ENCODE measurements at places on chromosomes 1 and 21.

- DNase-seq: no peak
Observed at GRCh38 chr21:45147473-45148315, 73.3 kb downstream of the ADARB1 start.

- DNase-seq: peak; percentile 32
Observed at GRCh38 chr1:150968491-150968890, 6.1 kb downstream of the CERS2 start.

DNA sequence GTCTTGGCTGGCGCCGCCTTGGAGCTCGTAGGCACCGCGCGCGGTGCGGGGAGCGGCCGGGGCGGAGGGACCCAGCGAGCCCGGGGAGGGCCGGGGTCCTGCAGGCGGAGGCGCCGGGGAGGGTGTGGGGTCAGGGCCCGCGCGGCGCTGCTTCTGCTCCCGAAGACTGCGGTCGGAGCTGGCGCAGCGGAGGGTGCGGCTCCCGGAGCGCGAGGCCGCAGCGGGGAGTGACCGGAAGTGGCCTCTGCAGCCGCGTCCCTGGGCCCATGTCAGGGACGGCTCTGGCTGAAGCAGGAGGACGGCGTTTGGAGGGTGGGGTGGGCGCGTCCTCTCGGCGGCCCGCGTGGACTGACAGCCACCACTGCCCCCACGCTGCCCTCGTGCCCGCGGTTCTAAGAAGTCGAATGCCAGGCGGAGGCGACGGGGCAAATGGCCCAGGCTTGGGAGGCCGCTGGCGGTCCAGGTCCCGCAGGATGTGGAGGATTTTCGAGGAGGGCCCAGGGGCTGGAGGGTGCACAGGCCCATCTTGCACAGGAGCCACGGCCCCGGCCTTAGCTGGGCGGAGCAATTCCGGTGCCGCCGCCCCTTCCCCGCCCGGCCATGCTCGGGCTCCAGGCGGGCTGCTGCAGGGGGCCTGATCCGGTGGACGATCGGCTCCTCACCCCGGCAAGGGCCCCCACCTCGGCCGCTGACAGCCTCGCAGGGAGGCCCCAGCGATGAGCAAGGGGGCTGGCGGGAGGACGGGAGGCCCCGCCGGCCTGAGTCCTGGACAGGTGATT lies 7.7 kb upstream of the ZNF669 start:
- DNase-seq: peak; percentile 68

GRCh38 chr1:31576201-31576669 lies at the start of gene TINAGL1:
TSS of gene TINAGL1 (plus strand) at chr1:31576515. CDS start at chr1:31577149, 634 bp downstream.
- DNase-seq: no peak

DNA sequence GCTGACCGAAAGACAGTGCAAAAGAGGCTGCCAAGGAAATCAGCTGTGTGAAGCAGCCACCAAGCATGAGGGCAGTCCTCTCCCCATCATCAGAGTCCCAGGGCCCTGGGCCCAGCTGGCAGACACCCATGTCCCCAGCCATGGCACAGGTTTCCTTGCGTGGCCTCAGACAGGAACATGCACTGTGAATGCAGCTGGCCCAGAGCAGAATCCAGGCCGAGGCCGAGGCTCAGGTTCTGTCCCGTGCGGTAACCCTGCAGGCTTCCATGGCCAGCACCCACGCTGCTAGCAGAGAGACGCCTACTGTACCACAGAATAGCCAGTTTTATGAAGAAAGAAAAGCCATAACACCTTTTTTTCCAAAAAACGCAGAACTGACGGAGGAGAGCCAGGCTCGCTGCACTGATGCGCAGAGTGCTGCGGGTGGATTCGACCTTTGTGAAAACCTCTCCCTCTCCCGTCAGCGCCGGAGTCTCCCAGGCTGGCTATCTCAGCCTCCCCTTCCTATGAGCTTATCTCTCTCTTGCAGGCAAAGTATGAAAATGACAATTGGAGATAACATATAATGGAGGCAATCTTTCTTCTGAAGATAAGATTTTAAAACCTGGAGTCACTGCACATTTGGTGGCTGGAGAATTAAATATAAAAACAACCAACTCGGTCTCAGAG lies 106.6 kb downstream of the NPHP4 start:
- DNase-seq: no peak

- no peak for DNase-seq
Observed at GRCh38 chr1:172401892-172402291, 18.6 kb upstream of the C1orf105 start.

GRCh38 chr1:89763649-89763986 lies 57.2 kb upstream of the LRRC8D start:
- no peak for DNase-seq

DNA sequence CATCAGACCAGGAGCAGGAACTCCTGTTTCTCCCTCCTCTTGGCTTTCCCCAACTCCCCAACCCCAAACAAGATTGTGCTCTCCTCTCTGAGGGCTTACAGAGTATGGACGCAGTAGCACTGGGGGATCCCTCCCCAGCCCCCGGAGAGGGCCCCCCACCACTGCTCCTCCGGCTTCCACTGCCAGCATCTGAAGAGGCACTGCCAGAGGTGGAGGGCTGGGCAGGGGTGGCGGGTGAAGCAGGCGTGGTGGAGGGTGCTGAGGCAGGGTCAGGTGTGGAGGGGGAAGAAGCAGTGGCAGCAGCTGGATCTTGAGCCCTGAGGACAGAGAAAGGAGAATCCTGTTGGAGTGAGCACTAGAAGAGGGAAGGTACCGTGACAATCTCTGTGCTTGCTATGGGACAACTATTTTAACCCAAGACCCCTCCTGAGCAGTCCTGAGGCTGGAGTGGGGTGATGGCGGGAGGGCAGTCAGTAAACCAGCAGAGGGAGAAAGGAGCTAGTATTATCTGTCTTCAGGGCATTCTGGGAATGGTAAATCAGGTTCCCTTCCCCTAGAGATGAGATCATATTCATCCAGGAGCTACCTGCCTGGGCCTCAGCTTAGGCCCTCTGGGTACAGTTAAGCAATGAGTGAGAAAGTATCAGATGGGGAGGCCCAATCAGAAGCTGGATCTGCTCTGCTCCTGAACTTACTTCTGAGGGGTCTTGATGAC lies 2.4 kb downstream of the UBQLN4 start:
- DNase-seq: no peak

GRCh38 chr1:42690477-42691156 lies 8.4 kb downstream of the YBX1 start:
- DNase-seq: no peak

DNA sequence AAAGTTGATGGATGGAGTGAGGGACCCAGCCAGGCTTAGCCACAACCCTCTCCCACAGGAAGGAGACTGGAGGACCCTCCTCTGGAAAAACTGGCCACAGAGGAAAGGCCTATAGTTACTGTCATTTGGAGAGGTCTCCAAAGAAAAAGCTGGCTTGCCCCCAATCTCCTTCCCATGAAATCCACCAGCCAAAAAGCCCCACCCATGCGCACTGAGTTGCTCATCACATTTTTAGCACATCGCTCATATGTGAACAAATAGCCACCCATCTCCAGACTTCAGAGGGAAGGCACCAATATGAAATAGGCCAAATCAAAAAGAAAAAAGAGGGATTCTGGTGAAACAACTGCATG lies 36.9 kb upstream of the QSOX1 start:
- no peak for DNase-seq

GRCh38 chr1:30731109-30731805 lies 7.9 kb upstream of the MATN1 start:
- DNase-seq: no peak

GRCh38 chr1:154400381-154400801 lies 4.8 kb upstream of the IL6R start:
- no peak for DNase-seq

- no peak for DNase-seq
Observed at GRCh38 chr1:236699366-236699765, 13.1 kb downstream of the ACTN2 start.

GRCh38 chr1:48775831-48776392 lies 779 bp downstream of the BEND5 start:
- peak; percentile 50 for DNase-seq

- DNase-seq: no peak
Observed at GRCh38 chr1:161993576-161993975, 30.1 kb downstream of the OLFML2B start.

DNA sequence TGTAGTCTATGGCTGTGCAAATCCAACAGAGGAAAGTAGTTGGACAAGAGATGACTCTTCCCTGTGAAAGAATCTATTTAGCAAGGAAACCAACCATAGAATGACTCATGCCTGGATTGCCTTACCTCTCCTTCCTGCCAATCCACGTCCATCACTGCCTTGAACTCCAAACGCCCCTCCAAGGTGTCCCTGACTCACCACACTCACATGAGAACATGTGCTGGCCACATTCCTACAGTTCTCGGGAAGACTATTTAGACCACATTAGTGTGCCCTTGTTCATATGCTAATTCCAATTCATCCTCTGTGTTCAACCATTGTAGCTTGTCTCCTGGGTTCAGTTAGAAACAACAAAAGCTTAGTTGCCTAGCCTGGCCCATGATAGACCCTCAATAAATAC lies 157.3 kb downstream of the SLC30A10 start:
- no peak for DNase-seq

GRCh38 chr21:31999810-32000468 lies 127.1 kb downstream of the HUNK start:
- DNase-seq: no peak

- no peak for DNase-seq
Observed at GRCh38 chr1:221294242-221294641, 415.0 kb downstream of the HLX start.

GRCh38 chr1:153395136-153395685 lies 4.3 kb upstream of the S100A8 start:
- DNase-seq: no peak

GRCh38 chr1:184649451-184649888 lies 105.2 kb downstream of the EDEM3 start:
- DNase-seq: no peak

DNA sequence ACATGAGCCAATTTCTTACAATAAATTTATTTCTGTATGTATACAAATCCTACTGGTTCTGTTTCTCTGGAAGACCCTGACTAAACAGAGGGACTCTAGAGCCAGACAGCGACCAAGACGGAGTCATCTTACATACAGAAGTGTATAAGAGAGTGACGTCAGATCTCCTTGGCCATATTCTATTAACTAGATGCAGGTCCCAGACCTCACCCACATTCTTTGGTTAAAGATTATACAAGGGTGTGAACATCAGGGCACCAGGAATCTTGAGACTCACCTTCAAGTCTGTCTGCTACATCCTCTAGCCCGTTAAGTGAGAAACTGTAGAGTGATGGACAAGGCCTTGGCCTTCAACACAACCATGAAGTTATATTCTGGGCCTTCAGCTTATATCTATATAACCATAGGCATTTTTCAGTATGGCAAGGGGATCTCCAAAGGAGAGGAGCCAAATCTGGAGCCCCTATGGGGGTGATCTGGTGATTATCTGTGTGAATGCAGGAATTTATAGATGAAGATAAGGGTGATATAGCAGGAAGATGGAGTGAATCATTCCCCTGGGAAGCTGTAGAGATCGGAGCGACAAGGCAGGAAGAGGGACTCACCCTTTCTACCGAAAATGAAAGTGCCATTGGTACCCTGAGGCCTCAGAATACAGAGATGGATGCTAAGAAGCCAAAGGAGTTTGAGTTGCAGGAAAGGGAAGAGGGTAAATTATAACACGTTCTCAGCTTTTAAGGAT lies 83.9 kb downstream of the ADAMTS1 start:
- DNase-seq: no peak

DNA sequence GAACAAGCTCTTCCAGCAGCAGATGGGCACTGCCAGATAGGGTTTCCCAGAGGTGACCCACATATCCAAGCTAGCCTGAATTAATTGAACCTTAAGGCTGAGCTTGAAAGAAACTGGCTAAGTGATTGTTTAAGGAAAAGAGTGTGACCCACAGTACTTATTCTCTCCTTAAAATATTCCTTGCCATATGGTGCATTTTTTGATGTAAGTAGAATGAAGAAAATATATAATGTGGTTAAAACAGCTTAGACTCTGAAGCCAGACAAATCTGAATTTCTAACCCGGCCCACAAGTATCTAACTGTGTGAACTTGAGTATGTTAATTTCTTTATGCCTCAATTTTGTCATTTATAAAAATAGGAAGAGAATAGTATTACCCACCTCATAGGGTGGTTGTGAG lies 4.9 kb downstream of the PPP1R8 start:
- no peak for DNase-seq

Measured in Peyer's patch (tissue), 4 donors.